ENCODE measurements at places on chromosomes 5 and 9.

- no peak for DNase-seq
Measured at GRCh38 chr5:153617190-153617589, 126.7 kb downstream of the GRIA1 start.

DNA sequence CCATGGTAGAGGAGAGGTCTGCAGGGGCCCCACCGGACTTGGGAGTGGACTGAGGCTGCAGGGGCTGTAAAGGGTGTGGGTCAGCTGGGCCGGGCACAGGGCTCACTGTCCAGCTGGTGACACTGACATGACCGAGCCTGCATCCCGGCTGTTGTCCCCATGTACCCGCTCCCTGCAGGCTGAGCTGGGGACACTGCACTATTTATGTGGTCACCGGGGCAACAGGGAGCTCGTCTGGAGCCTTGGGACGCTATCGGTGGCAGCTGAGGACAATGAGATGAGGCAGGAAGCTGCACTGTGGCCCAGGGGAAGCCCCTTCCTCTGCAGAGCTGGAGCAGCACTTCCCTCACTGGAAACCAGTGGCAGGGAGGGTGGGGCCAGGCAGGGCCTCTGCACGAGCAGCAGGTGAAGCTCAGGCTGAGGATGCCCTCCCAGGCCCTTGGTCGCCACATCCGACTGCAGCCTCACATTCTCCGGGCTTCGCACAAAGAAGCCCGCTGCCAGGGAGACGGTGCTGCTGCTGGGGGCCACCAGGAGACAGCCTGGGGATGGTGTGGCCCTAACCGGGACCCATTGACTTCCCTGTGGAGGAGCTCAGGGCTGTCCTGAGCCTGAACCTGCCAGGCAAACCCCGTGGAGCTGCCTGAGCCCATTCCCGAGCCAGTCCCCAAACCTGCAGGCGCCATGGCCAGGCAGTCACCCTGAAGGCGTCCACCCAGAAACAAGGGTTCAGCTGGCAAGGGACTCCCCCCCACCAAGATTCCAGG, 26.4 kb downstream of the ZDHHC11B start:
- no peak for DNase-seq

GRCh38 chr5:93884254-93884653, 142.9 kb upstream of the POU5F2 start:
- DNase-seq = no peak

GRCh38 chr5:176190886-176191755, 47.1 kb upstream of the SIMC1 start:
- no peak for DNase-seq

GRCh38 chr5:67061511-67061910, 135.1 kb downstream of the CD180 start:
- no peak for DNase-seq

- no peak for DNase-seq
Measured at GRCh38 chr5:109880907-109881685, 191.4 kb downstream of the MAN2A1 start.

GRCh38 chr5:150527038-150527437, 19.1 kb downstream of the NDST1 start:
- no peak for DNase-seq

DNA sequence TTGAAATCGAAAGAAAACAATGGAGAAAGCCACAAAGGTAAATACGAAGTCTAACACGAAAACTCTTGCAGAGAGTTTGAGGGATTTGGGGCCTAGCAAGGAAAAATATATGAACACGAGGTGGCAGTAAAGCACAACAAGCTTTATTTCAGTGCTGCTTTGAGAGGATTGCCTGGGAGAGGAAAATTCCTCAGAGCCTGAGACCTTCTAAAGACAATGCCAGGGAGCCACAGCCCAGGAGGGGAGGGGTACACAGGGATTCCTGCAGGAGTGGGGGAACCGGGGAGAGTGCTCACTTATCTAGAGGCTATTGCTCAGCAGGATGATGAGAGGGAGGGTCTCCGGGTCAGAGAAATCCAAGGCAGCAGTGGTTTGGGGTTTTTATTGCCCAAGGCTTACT, 134.9 kb upstream of the ADCY2 start:
- DNase-seq = no peak

- no peak for DNase-seq
Measured at GRCh38 chr5:107868650-107869409, 198.1 kb upstream of the EFNA5 start.

DNA sequence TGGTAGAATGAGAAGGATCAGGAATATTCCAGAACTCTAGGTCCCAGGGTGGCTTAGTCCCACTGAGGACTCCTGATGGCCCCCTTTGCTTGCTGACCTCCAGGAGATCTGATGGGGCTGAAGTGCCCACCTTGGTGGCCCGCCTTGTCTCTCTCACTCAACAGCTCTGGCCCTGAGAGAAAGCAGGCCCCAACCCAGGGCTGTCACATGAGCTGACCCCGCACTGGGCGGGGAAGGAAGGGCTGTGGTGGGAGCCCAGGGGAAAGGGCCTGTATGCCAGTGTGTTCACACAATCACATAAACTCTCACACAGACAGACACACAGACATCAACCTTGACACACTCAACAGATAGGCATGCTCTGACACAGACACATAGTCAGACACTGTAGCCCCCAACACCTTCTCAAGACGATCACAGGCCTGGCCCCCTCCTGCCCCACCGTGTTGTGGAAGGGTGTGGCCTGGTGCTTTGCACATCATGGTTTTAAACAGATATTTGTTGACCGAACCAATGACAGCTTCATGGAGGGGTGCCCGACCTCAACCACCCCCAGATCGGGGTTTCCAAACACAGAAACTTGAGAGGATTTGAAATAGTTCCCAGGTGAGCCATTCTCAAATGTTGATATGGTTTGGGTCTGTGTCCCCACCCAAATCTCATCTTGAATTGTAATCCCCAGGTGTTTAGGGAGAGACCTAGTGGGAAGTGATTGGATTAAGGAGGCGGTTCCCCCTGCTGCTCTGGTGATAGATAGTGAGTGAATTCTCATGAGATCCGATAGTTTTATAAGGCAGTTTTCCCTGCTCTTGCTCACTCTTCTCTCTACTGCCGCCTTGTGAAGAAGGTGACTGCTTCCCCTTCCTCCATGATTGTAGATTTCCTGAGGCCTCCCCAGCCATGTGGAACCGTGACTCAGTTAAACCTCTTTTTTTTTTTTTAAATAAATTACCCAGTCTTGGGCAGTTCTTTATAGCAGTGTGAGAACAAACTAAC, 48.5 kb upstream of the HAND1 start:
- DNase-seq = no peak

GRCh38 chr9:132354637-132355355, at the start of gene SETX:
Gene SETX, minus strand, starts transcription at chr9:132354986. Its CDS starts 5,558 bp downstream, at chr9:132349428.
- DNase-seq = peak; percentile 98

- no peak for DNase-seq
Measured at GRCh38 chr5:154860765-154861164, 2.3 kb downstream of the CNOT8 start.

- DNase-seq = no peak
Measured at GRCh38 chr9:3321186-3321585, 204.6 kb downstream of the RFX3 start.

DNA sequence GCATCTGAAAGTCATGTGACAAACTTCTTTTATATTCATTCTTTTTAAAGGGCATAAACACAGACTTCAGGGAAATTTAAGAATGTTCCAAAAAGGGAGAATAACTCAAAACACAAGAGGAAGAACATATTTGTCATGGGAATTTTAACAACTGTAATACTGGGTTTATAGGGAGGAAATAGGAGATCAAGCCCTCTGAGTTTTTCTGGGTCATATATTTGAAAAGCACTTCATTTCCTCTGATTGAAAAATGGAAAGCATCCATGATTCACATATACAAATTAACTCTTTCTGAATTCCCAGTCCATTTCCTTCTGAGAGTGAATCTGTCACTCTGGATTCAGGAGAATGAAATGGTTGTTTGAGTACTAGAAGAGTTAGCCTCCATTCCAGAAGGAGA, 26.8 kb downstream of the LURAP1L start:
- no peak for DNase-seq

DNA sequence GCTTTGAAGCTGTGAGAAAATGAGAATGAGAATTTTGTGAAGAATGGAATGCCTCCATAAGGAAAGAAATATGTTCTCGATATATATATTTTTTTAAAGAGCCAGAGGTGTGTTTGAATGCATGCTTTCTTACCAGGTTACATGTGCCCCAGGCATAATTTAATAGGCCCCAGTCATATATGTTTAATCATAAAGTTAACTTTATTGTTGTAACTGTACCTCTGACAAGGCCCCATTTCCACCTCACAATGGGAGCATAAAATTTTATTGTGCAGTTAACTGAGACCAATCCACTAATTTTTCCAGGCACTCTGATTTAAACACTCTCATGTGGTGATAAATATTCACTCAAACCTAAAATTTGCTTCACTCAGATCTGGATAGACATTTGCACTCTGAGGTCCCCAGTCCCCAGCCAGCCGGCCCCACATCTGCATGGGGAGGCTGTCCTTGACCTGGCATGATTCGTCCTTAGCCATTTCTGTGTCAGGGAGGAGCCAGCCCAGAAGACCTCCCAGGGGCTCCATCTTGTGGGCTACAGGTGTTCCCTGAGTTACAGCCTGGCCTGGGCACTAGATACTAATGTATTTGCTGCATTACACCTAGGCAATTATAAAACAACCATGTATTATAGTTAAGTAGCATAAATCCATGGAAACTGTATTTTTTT, 245.8 kb downstream of the MTRR start:
- DNase-seq = no peak

GRCh38 chr5:179378441-179379271, 33.4 kb upstream of the ADAMTS2 start:
- DNase-seq = no peak

DNA sequence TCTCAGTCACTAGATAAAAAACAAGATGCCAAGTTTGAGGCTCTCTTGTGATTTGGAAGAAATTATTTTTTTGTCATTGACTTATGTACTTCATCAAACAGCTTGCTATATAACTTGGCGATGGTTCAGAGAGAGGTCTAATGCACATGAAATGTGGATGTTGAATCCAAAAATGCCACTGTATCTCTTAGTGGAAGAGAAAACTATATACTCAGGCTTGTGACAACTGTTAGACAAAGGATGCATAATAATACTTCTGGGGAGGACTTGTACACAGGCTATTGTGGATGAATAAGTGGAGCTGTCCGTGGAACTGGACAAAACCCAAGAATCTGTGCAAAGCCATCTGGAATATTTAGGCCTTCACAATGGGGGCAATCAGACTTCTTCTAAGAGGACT, 162.9 kb upstream of the NMUR2 start:
- no peak for DNase-seq

DNA sequence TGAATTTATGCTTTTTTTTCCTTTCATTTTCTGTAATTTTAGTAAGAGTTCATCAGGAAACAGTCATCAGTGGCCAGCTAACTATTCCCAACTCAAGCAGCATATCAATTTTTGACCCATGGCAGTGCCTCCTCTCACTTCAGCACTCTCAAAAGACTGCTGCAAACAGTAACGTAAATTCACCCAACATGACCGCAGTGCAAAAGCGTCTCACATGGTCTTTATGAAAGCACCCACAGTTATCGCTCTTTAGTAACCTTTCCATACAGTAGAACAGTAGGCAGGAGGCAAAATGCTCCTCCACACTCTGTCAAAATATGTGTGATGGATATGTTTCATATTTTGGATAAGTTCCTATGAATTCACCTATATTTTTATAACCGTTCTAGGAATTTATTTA, 48.6 kb downstream of the PARP8 start:
- no peak for DNase-seq

GRCh38 chr9:22141908-22142307, 132.8 kb upstream of the CDKN2B start:
- no peak for DNase-seq
